ENCODE measurements at places on chromosomes 1 and 21.

DNA sequence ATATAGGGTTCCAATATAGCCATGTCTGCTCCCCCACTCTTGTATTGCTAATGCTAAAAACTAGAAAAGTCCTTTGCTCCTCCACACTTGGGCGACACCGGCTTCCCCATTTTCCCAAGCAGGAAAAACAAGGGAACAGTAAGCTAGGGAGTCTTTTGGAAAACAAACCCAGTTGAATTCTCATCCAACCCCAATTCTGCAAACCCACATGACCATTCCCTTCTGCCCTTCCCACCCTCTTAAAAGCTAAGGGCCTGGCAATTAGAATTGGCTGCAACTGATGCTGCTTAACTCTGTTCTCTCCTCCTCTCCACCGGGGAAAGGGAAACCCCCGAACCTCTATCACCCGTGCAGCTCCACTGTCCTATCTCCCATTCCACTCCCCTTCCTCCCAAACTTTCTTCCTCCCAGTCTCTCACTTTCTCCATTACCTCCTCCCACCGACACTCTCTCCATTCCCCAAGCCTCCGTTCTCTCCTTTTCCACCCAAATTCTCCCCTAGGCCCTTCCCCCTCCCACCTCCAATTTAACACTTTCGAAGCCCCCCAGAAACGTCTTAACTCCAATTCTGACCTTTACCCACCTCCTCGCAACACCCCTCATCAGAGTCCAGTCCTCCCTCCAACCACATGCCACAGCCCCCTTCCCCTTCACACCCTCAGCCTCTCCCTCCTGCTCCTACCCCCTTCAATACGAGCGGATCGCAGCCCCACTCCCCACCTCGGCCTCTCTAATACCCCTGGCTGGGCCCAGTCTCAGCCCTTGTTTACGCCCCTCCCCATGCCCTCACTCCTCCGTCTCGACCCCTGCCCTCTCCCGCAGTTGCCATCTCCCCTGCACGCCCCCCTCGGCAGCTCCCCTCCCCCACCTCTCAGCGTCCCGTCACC, 701 bp downstream of the DEDD start:
- DNase-seq, result no peak

- no peak for DNase-seq
Observed at GRCh38 chr1:205813755-205814058, 709 bp upstream of the SLC41A1 start.

GRCh38 chr1:40385437-40386358, 12.2 kb downstream of the SMAP2 start:
- DNase-seq, result no peak

- DNase-seq, result no peak
Observed at GRCh38 chr1:225371366-225372010, 56.4 kb downstream of the LBR start.

DNA sequence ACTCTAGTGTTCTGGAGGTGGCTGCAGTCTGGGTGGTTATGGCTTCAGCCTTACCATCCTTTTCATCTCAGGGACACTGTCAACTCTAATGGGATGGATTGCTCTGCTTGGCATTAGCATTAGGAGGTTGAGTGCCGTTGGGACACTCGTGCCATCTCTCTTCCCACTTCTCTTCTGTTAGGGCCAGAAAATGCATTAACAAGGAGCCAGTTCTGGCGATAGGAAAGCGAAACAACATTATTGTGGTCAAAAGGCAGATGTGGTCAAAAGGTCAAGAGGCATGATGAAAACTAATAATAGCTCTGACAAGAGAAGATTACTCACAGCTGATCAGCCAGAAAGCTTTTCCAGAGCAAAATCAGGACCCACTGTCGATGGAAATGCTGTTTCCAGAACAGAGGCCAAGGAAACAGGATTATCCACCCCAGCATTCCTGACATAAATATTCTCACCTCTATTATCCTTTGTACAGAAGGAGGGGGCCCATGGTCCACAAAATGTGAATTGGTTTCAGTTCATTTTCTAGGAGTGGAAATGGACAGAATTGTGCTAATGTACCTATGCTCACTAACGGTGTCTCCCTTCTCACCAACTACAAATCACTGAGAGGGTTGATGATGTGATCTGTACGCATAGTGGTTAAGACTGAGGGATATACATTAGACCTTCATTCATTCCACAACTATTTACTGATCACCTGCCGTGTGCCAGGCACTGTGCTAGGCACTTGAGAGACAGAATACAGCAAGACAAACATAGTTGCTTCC, 72.0 kb downstream of the ST6GALNAC5 start:
- no peak for DNase-seq
